ENCODE measurements at places on chromosomes 13 and 19.

GRCh38 chr19:42203700-42204099, 13.8 kb downstream of the DEDD2 start:
- no peak for DNase-seq

GRCh38 chr13:112587212-112587763, 665 bp downstream of the TUBGCP3 start:
- DNase-seq = peak; percentile 59

- DNase-seq = no peak
Measured at GRCh38 chr19:23415034-23415433, 19.8 kb upstream of the ZNF91 start.

DNA sequence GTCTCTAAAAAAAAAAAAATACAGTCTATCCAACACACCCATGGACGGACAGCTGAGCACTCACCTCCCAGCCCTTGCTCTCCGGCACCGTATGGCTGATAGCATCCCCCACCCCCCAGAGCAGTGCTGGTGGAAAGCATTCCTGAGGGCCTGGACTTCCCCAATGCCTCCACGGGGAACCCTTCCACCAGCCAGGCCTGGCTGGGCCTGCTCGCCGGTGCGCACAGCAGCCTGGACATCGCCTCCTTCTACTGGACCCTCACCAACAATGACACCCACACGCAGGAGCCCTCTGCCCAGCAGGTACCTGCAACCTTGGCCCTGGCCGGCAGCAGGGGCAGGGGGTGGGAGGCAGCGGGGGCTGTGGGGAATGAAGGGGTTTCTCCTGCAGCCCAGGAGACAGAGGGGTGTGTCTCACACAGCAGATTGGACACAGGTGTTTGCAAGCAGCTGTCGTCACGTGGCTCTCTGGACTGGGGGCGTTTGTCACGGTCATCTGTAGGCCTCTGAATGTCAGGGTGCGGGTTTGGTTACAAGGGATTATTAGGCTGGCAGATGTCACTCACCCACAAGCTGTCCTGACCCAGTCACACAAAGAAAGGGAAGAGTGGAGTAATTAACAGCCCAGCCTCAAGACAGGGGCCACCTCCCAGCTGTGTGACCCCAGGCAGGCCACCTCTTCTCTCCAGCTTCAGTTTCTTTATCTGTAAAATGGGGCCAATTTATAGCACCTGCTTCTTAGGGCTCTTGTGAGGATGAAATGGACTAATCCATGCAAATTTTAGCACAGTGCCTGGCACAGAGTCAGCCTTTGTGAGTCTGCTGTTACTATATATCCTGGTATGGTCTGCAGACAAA, 19.3 kb downstream of the PLD3 start:
- no peak for DNase-seq

GRCh38 chr13:109118521-109118920, 489.1 kb downstream of the MYO16 start:
- DNase-seq = no peak

DNA sequence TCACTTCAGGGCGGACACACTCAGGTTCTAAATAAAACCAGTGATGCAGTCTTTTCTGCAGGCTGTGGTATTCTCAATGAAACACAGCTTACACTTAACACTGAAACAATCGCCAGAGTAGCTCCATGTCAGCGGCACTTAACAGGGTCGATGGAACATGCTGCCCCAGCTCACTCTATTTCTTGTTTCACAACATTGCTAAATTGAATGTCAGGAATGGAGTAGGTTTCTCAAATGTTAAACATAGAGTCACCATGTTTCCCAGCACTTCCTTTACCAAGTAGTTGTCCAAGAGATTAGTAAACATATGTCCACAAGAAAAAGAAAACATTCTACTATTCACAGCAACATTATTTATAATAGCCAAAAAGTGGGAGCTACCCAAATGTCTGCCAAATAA, 306.9 kb downstream of the SLITRK6 start:
- no peak for DNase-seq

GRCh38 chr13:35781036-35782000, 304.8 kb upstream of the MAB21L1 start:
- no peak for DNase-seq

DNA sequence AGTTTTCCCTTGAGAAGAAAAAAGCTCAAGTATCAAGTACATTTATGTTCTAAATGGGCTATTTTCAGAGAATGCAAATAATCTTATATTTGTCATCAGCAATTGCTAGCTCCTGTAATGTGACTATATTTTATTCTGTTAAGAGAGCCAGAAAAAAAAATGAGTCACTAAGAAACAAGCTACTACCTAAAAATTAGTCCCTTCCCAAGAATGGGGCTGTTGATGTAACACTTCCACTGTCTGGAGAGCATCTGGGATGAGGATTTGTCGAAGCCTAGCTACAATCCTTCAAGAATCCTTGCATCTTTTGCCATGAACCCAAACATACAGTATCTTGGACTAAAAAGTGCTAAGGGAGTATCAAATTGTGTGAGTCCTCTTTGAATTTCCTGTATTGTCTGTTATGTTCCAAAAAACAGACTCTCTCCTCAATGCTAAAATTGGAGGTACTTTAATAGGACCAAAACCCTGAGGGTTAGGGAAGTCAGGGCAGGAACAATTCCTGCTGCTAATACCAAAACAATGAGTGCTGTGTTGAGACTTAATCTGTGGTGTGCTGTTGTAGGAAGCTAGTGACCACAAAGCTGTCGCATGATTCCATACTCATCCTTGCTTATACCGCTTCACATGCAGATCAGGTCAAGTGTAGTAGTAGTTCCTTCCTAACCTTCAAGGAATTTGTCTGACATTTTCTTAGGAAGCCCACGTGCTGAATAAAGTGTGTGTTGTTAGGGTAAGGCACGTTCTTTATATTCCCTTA, 4.9 kb upstream of the ZC3H13 start:
- no peak for DNase-seq

GRCh38 chr13:24092108-24092507, 68.4 kb upstream of the SPATA13 start:
- DNase-seq = no peak

DNA sequence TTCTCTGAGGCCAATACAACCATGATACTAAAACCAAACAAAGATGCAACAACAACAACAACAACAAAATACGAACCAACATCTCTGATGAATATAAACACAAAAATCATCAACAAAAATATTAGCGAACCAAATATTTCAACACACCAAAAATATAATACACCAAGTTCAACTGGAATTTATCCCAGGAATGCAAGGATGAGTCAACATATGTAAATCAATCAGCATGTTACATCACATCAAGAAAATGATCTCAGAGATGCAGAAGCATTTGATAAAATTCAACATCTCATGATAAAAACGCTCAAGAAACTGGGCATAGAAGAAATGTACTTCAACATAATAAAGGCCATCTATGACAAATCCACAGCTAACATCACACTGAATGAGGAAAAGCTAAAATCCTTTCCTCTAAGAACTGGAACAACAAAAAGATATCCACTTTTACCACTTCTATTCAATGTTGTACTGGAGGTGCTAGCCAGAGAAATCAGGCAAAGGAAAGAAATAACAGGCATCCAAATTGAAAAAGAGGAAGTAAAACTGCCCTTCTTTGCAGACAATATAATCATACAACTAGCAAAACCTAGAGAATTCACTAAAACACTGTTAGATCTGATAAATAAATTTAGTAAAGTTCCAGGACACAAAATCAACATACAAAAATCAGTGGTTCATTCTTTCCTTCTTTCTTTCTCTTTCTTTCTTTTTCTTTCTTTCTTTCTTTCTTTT, 2448.7 kb upstream of the PCDH20 start:
- no peak for DNase-seq

DNA sequence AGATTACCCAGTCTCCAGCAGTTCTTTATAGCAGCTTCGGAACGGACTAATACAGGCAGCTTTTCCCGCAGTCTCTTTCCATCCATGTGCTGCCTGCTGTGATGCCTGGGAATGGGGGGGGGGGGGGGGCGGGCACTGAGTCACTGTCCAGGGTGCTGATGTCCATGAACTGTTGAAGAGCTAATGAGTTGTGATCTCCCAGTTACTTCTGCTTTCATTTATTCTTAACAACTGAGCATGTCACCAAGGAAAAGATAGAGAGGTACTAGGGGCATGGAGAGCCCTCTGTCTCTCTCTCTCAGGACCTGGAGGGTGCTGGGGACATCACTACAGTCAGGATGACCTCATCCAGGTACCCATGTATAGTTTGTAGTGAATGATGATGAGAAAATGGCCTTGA, 20.3 kb upstream of the CEACAM1 start:
- no peak for DNase-seq

DNA sequence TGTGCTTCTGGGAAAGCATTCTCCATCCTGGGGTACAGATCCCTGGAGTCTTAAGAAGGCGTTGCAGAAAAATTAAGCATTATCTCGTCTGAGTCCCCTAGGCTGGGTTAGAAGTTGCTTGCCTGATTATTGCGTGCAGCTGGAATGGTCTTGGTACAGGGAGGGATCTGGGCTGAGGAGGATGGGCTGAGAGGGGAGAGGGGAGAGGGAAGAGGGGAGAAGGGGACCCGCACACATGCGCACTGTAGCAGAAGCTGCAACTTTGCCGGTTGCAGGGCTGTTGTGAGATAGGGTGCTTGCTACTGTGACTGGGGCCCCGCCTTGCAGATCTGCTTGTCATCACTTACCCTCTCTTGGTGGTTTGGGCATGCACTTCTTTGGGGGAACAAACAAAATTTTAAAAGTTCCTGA, 316.8 kb downstream of the DLEU7 start:
- no peak for DNase-seq

GRCh38 chr13:32471187-32471922, 43.4 kb upstream of the N4BP2L1 start:
- no peak for DNase-seq
